Ureter (tissue), 1 donor: ENCODE measurements at places on chromosomes 16 and 17.

DNA sequence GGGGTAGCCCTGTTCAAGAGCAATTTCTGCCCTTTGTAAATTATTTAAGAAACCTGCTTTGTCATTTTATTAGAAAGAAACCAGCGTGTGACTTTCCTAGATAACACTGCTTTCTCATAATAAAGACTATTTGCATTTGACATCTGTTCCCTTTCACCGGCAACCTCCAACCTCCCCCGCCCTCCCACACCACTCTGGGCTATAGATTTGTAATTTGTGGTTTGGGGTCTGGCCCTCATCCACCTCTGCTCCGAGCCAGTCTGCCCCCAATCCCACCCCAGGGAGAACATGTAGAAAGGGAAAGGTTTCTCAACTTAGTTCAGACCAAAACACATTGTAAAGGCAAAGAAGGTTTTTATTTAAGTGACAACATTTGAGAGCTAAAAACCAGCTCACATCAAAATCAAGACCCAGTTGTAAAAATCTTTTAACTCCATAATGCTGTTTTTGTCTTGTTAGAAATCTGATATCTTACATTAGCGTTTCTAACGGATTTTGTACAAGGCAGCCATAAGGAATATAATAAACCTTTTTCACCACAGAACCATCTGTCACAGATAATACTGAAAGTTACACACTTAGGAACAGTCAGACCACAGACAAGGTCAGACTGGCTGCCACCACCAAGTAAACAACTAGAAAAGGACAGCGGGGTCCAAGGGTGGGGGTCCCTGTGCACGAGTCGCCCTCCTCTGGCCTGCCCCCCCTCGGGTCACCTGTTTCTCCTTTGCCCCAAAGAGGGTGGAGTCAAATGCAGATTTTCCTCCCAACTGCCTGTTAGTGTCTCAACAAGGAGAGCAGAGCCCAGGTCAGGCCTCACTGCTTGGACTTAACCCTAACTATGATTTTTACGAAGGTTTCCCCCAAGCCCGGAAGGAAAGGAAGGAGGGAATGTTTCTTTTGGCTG lies 6.9 kb downstream of the PIMREG start:
- DNase-seq = no peak

GRCh38 chr17:74252211-74252610 lies 21.8 kb upstream of the DNAI2 start:
- DNase-seq = no peak

- DNase-seq = no peak
These were observed 49.7 kb upstream of the ANKFY1 start for GRCh38 chr17:4313221-4314114.

DNA sequence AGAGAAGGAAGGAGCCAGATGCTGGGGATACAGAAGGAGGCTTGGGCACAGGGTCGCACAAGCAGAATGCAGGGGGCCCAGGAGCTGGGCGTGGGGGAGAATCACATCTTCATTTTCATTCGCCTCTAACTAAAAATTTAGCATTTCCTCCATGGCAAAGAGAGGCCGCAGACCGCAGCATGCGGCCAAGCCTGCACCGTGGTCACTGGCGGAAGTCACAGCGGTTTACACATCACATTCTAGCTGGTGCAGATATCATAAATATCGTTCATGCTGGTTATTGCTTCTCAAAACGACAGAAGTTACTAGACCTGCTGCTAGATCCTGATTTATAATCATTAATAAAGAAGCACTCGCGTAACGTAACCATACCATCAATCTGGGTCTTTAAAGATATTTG lies 162.0 kb downstream of the NTN1 start:
- no peak for DNase-seq

- DNase-seq = no peak
These were observed 33.7 kb downstream of the MBTPS1 start for GRCh38 chr16:84082835-84083569.

DNA sequence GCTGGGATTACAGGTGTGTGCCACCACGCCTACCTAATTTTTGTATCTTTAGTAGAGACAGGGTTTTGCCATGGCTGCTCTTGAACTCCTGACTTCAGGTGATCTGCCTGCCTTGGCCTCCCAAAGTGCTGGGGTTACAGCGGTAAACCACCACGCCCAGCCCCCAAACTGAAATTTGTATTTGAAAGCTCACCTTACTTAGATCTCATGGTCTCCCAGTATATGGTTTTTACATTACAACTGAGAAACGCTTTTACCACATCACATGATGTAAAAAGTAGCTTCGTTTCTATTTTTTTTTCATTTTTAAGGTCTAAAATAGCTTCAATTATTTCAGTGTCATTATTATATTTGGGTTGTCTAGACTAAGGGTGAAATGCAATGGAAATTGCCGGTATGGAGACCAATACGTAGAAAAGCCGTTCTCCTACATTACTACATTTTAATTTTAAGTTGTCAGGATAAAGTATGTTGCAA lies 93.3 kb downstream of the BCAS3 start:
- DNase-seq = no peak

DNA sequence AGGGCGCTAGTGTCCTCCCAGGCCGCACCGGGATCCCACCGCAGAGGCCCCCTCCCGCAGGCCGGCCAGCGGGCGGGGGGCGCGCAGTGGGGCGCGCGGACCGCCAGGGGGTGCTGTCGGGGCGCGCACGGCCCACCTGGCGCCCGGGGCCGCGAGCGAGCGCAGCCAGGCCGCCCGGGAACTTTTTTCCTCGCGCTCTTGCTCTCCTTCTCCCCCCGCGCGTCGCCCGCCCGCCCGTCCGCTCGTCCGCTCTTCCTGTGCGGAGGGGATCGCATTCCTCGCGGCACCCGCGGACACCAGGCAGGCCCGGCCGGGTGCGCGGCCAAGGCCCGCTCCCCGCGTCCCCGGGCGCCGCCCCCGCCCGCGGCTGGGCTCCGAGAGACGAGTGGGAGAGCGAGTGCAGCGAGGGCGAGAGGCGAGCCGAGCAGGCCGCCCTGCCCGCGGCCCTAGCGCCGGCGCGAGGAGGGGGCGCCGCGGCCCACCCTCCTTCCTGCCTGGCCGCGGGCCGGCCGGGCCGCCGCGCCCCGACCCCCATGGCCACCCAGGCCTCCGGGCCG lies at the start of gene RAI1:
Gene RAI1, plus strand, starts transcription at position 272 of the 557 bp plus-strand sequence. CDS start 111,491 bp downstream, outside the sequence.
- peak; percentile 83 for DNase-seq

DNA sequence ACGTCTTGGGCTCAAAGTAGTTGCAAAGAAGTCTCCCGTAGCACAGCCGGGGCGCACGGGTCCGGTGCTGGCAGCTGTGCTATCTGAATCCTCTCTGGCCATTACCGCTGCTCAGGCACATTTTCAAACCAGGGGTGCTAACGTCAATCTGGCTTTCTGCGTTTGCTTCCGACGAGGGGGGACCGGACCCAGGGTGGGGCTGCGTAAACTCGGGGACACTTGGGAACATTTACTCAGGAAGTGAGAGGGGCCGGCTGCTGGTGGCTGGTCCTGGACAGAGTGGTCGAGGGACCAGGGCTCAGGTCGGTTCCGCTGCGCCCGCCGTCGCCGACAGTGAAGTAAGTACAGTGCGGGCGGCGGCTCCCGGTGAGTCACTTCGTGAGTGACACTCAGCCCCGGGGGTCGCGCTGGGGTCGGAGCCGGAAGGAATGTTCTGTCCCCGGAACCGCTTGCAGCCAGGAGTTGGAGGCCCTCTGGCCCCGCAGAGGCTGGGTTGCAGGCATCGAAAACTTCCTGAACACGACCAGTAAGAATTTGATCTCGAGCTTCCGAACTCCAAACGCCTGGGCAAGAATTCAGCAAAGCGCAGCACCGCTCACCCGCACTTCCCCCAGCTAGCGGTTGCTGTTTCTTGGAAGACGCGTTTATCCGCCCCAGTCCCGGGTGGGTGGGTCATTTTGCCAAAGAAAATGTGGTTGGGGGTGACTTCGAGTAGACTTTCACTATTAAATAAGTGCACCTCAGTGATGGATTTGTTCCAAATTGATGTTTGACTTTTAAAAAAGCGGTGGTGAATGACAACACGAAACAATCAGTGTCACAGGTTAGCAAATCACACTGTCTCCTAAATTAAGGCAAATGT lies 1.4 kb upstream of the HS3ST3B1 start:
- no peak for DNase-seq

GRCh38 chr17:7214300-7215135 lies 5.1 kb downstream of the DLG4 start:
- peak; percentile 99 for DNase-seq

DNA sequence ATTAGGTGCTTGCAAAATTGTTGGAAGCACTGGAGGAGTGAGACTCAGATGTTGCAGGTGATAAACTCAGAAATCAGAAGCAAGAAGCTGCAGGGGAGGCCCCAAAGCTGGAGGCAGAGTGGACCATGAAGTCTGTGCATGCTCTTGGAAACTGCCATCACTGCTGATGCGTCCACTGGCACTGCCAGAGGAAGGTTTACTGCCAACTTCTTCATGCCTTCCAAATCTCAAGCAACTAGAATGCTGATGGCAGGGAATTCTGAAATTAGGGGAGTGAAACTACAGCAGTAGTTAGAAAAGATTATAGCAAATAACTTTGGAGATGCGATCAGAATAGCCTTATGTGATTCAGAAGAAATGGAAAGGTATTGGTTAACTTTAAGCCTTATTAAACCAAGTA lies 277.1 kb upstream of the SDK2 start:
- no peak for DNase-seq

- no peak for DNase-seq
These were observed 231.9 kb downstream of the PARN start for GRCh38 chr16:14398014-14398717.

GRCh38 chr17:81983639-81984373 lies 6.4 kb downstream of the ASPSCR1 start:
- DNase-seq = no peak

DNA sequence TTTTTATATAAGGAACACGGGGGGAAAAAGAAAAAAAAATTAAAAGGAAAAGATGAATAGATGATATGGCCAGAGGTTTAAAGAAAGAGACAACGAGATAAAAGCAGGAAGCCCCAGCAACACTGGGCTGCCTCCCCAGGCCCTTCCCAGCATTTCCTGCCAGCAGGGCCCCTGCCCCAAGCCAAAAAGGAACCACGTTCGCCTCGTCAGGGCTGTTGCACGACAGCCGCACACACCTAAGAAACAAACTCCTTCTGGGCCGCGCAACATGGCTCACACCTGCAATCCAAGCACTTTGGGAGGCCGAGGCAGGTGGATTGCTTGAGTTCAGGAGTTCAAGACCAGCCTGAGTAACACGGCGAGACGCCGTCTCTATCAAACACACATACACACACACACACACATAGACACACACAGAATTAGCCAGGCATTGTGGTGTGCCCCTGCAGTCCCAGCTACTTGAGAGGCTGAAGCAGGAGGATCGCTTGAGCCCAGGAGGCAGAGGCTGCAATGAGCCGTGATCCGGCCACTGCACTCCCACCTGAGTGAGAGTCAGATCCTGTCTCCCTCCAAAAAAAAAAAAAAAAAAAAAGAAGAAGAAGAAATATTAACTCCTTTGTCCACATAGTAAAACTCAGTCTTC lies 83.0 kb downstream of the ANKRD11 start:
- DNase-seq = no peak

- no peak for DNase-seq
These were observed 142.5 kb downstream of the PARN start for GRCh38 chr16:14487579-14487978.

DNA sequence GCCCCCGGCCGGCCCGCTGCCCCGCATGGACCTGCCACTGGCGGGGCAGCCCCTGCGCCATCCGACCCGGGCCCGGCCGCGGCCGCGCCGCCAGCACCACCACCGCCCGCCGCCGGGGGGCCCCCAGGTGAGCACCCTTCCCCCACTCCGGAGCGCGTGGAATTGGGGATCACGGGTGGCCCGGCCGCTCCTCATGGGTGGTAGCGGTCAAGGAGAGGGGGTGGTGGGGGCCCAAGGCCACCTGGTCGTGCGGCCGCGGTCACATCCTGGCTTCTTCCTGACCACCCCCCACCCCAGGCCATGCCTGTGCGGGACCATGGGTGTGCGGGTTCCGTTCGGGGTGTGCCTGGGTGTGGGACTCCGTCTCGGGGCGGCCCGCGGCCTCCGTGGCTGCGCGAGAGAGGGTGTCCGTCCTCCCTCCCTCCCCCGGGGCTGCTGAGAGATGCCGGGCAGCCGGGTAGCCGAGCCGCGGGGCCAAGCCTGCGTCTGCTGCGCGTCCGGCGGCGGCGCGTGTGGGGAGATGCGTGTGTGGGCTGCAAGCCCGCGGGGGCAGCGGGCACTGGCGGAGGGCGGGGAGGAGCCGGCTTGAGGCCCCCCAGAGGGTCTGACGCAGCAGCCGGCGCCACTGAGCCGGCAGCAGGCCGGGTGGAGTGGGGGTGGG lies 6.8 kb downstream of the ACD start:
- DNase-seq = no peak

GRCh38 chr17:67982034-67982640 lies 14.1 kb downstream of the C17orf58 start:
- no peak for DNase-seq

GRCh38 chr16:55570159-55570558 lies 3.7 kb downstream of the CAPNS2 start:
- no peak for DNase-seq

DNA sequence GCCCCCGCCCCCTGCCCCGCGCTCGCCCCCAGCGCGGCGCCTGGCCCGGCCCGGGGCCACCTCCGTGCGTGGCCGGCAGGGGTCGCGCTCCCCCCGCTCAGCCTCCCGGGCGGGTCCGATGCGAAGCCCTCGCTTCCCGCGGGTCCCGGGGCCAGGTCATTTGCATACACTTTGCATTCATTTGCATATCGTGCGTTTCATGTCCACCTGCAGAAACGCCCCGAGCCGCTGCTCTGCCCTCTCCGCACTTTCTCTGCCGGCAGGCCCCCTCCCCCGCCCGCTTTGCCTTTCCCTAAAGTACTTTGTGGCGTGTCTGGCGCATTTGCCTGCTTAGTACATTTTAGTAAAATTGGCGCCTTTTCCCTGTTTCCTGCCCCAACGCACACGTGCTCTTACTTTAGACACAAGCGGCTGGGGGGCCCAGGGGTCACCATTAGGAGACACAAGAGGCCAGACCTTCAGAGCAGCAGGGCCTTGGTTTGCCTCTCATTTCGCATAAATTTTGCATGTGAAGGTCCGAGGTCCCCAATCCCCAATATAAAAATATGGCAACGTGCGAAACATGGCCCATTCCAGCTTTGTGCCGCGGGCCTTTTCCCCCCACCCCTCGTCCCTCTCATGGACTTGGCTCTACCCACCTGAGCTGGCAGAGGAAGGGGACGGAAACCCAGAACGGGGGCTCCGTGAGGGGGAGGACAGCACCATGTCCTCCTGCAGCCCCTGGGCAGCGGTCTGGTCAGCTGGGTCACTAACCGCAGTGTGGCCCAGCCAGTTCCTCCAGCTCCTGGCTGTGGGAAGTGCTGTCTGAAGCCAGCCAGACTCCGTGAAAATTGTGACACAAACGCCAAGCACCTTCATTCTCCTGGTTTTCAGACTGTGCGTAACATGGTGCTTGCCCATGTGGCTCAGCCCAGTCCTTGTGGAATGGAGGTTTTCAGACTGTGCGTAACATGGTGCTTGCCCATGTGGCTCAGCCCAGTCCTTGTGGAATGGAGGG lies 34.8 kb downstream of the CBFA2T3 start:
- DNase-seq = no peak

GRCh38 chr17:78263063-78263735 lies 31.8 kb downstream of the TMEM235 start:
- DNase-seq = peak; percentile 78

- no peak for DNase-seq
These were observed 2.0 kb downstream of the RNF40 start for GRCh38 chr16:30764086-30764485.

GRCh38 chr16:66287926-66288325 lies 78.6 kb upstream of the CDH5 start:
- peak; percentile 29 for DNase-seq

GRCh38 chr17:49823614-49824013 lies 24.3 kb downstream of the TAC4 start:
- no peak for DNase-seq
